Stimulated activated CD8-positive, alpha-beta memory T cell treated with anti-CD3 and anti-CD28 coated beads, Interleukin-4, amount 100 ng/mL, for 4 hours (primary cell): ENCODE measurements at places on chromosomes 1 and 21.

- no peak for DNase-seq
These were observed 20.3 kb downstream of the AJAP1 start for GRCh38 chr1:4674676-4675075.

GRCh38 chr1:246147524-246148461, 359.3 kb downstream of the SMYD3 start:
- DNase-seq = no peak

DNA sequence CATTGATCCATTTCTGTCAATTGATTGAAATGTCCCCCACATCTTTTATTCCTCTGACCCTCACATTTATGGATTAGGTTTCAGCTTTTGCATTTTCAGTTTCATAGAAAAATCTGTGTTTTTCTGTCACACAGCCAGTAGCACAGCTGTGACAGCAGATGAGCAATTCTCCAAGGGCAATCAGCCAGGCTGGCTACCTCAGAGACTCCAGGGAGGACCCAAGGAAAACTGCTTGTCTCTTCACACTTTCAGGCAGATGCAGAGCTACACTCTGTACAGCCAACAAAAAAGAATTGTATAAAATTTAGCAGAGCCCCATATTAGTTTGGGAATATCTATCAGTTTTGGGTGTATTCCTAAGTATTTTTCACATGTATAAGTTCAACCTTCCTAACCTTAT, 257.2 kb downstream of the LRRC7 start:
- no peak for DNase-seq

DNA sequence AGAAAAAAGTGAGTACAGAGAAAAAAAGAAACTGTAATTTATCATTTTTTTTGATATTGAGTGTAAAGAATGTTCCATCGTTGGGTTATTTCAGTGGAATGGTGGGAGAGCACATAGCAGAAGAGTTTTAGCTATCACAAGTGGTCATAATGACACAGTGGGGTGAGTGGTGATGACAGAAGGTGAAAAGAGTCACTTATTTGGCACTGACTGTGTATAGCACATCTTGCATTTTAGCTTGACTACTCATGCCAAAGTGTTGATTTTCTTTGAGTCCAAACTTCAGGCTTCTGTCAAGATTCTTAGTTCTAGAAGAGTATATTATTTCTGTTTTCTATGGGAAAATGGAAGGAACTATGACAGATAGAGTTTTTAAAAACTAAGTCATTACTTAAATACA, 261.2 kb downstream of the GRIK1 start:
- DNase-seq = no peak

DNA sequence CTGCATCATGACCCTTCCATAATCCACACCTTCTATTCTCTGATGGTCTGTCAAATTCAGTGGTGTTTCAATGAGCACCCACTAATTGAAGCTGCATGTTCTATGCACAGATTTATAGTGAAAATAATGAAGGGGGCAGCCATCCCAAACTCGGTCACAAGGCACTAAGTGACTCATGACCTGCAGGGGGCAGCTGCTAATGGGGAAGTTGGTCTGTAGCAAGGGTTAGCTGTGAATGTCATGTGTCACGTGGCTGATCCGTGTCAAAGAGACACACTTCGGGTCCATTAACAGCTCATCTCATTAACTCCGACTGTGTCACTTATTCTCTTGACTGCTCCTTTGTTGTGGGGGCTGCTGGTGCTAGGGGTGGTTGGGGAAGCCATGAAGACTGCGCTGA, 306.6 kb downstream of the PCP4 start:
- no peak for DNase-seq

- no peak for DNase-seq
These were observed 35.0 kb downstream of the BATF3 start for GRCh38 chr1:212664409-212665199.

DNA sequence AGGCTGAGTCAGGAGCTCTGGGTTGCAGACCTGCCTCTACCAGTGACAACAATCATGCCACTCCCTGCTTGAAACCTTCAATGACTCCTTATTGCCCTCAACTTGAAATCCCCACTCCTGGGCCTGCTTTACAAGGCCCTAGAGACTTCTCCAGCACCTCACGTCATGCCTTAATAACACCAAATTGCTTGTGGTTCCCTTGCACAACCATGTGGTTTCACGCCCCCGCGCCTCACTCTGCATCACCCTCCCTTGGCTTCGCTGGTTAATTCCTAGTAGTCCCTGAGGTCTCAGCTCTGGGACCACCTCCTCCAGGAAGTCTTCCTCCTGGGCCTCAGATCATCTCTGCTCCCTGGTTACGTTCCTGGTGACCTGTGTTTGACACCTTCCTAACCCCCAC, 33.0 kb downstream of the EPHA2 start:
- peak; percentile 16 for DNase-seq

DNA sequence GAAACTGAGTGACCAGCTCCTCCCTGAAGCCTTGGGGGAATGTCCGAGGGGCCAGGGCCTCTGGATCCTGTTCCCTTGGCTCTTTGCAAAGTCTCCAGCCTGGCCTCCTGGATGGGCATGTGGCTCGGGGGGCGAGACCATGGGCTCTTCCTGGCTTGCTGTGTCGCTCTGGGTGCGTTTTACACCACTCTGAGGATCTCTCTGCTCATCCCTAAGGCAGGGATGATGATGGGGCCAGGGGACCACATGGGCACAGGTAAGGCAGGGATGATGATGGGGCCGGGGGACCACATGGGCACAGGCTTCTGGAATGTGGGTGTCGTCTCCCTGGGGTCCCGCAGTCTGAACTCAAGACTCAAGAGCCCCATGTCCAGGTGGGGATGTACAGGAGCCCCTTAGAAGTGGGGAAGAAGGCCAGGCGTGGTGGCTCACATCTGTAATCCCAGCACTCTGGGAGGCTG, 17.7 kb downstream of the TP73 start:
- DNase-seq = no peak

DNA sequence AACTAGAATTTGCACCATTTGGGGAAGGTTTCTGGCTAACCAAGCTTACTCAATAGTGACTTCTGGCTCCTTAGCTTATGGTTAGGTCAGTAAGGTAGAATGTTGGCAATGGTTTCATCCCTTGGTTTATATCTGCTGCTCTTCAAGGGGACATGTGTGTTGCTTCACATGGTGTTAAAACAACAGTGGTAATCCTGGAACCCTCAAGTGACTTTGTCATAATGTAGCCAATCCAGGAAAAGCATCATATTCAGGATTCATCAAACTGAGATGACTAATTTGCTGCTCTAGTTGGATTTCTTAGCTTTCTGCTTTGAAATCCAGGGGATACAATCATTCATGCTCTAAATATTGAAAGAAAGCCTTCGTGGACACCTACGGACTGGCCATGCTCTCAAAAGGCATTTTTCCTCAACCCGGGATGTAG, 108.7 kb downstream of the RGL1 start:
- no peak for DNase-seq

DNA sequence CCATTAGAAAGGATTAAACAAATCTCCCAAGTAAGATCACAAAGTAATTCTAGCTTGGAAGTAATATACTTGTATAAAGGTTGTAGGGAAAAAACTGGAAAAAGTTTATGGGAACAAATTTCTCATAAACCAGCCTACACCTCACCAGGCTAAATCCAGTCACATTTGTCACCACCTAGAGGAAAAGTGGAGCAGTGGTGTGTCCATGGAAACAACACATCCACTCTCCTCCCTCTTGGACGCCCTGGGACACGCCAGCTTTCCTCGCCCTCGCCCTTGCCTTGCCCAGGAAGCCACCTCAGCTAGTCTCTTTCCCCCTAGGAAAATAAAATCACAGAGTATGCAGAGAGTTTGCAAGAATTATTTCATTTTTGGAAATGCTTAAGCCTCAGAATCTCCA, 2.2 kb downstream of the PALMD start:
- DNase-seq = no peak

DNA sequence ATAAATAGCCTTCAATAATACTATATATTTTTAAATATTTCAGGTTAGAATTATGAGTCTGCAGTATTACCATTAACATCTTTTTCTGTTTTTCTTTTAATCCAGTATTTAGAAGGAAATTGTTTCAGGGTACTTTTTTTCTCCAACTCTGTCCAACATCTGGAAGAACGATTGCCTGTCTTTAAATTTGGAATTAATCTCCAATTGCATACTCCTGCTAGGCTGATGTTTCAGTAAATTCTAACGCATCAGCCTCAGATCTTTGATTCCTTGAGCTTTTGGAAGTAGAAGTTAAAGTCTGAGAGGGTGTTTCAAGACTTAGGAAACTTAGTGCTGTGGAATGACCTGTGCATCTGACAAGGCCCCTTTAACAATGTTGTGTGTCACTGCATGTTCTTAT, 20.3 kb downstream of the NFIA start:
- no peak for DNase-seq

DNA sequence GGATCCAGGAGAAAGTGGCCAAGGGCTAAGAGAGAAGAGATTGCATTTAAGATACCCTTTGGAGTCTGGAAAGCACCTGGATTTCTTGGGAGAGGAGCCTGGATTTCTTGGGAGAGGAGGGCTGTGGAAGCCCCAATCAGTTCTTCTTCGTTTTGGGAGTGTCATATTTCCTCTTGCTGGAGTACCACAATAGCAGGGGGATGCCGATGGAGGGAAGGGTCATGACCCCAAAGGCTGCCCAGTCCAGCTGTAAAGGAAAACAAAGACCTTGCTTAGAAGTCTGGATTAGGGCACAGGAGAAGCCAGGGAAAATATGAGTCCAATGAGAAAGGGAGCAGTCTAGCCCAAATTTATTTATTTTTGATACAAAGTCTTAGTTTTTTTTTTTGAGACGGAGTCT, 11.3 kb downstream of the SSR2 start:
- no peak for DNase-seq

DNA sequence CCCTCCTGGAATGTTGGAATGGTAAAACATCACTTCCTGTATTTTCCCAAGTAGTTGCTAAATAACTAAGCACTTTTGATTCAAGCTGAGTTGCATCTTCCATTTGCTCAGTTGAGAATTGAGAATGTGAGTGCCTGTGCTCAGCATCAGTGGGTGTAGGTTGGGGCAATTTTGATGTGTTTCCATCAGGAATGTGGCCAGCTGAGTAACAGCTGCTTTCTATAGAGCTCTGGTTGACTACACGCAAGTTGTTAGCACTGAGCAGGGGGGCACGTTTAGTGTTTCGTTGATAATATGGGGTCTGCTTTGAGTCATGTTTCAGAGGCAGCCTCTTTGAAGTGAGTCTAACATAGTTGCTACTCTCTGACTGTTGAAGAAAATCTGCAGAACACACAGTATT, 41.5 kb downstream of the LRRC53 start:
- DNase-seq = no peak

DNA sequence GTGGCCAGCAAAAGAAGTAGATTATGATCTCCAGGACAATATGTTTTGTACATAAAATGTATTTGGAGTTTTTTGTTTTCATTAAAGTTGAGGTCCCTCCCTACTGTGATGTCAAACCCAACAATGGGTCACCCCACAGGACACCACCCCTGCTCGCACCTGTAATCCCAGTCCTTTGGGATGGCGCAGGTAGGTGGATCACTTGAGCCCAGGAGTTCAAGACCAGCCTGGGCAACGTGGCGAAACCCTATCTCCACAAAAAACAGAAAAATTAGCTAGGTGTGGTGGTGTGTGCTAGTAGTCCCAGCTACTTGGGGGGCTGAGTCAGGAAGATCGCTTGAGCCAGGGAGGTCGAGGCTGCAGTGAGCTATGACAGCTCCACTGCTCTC, 9.0 kb downstream of the ZBTB17 start:
- DNase-seq = no peak

- no peak for DNase-seq
These were observed 472.4 kb upstream of the PRMT6 start for GRCh38 chr1:106584107-106584506.

GRCh38 chr1:116179964-116180363, 68.8 kb downstream of the MAB21L3 start:
- DNase-seq = no peak

GRCh38 chr1:147647796-147648633, 22.3 kb downstream of the ACP6 start:
- no peak for DNase-seq

DNA sequence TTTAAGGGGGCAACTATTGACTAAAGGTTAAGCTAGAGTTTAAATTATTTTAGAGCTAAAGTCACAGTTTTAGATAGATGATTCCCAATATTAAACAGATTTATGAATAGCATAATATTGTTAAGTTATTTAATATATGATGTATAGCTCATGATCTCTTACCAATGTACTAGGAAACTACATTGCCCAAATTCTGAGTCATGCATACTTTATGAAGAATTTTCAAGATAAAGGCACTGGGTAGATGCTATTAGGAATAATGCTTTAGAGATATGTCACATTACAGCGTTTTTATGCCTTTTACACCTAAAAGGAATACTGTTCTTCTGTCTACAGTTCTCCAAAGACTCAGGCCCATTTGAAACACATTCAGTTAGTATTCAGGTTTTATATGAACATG, 215.1 kb downstream of the NCAM2 start:
- no peak for DNase-seq

DNA sequence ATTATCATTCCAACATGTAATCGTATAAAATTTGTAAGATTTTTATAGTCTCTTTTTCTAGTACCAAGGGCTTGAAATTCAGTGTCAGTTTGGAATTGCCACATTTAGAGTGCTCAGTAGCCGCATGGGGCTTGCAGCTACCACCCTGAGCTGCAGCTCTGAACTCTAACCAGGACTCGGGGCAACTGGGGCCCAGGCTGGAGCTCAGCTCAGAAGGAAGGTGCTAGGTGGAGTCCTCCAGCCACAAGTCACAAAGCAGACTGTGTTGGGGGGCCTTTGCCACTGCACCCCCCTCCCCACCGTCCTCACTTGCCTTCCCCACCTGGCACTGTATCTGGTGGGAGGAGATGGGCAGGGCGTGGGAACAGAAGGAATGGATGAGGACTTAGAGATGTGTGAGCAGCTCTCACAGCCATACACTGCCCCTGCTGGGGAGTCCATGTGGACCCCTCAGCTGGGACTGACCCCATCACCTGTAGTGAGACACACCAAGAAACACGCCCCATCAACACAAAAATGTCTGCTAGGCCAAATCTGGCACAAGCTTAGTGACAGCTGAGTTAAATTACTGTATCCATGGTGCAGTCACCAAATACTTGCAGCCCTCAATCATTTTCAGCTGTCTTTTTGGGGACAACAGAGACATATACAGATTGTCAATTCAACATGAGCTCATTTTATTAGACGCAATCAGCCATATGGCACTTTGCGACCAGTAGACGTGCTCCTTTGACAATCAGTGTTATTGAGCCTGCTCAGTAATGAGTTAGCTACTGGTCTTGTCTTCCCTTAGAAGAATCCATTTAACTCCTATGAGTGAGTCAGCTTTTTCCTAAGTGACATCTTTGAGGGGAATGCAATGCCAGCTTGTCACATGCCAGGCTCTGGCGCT, 241.7 kb upstream of the RAB4A start:
- DNase-seq = no peak

GRCh38 chr1:39196244-39197215, 8.0 kb upstream of the MACF1 start:
- no peak for DNase-seq

- DNase-seq = no peak
These were observed 225.5 kb upstream of the SAMSN1 start for GRCh38 chr21:14771593-14771992.

DNA sequence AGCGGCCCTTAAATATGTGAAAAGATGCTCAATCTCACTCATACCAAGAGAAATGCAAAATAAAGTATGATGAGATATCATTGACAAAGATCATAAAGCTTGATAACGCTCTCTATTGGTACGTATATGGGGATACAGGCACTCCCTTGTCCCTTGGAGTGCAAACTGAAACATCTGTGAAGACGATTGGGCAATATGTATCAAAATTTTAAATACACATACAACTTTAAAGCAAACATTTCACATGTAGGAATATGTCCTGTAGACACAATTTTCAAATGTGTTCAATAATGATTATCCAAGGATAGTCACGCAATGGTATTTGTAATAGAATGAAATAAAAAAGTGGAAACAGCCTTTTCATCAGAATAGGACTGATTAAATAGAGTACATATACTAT, 2.0 kb upstream of the GJB3 start:
- DNase-seq = no peak
